Lung (tissue), 17 donors: ENCODE measurements at places on chromosomes 16 and 17. TPM values are rescaled to one million over a fixed set of nuclear protein-coding genes. Genes with fewer than 3 reads are reported as not detected.

Gene KRTAP4-9
- not detected for total RNA-seq

Gene PRSS8
- 84.4 TPM for total RNA-seq

Gene ZNF385C
- total RNA-seq: 0.34 TPM

Gene ADAT1
- 51.8 TPM for total RNA-seq

Gene TNFSF13
- 140 TPM for total RNA-seq

Gene MBTPS1
- 87.7 TPM for total RNA-seq

Gene TAT
- 0.74 TPM for total RNA-seq

Gene OTOA
- total RNA-seq: 0.18 TPM

Gene SYCE1L
- total RNA-seq: not detected

Gene CACNG1
- total RNA-seq: not detected

Gene MPV17L
- 7.0 TPM for total RNA-seq

Gene GGT6
- 8.8 TPM for total RNA-seq

Gene NR1D1
- total RNA-seq: 3.2 TPM

Gene TP53TG3F
- total RNA-seq: not detected

Gene TP53TG3C
- total RNA-seq: not detected

Gene MMP25
- total RNA-seq: 4.2 TPM

Gene FOXN1
- total RNA-seq: not detected

Gene DLG4
- total RNA-seq: 17.1 TPM

Gene HLF
- 9.9 TPM for total RNA-seq

Gene CBX8
- 4.8 TPM for total RNA-seq

Gene HOXB7
- total RNA-seq: 3.3 TPM

Gene MAPT
- 3.8 TPM for total RNA-seq

Gene SLFN13
- 39.1 TPM for total RNA-seq

Gene SULT1A3
- total RNA-seq: 16.3 TPM

Gene MT1A
- 1.1 TPM for total RNA-seq
